ENCODE measurements at places on chromosomes 5 and 9. TPM values are rescaled to one million over a fixed set of nuclear protein-coding genes. Genes with fewer than 3 reads are reported as not detected.
A peak's percentile ranks its signal among the peaks of the same experiment; 100 is the strongest.

Gene ATP6V0E1
- total RNA-seq: 47.3 TPM

GRCh38 chr5:34791761-34792244 lies 47.2 kb upstream of the TTC23L start:
- no peak for DNase-seq

GRCh38 chr5:79020861-79021561 lies 35.9 kb upstream of the ARSB start:
- DNase-seq: peak; percentile 89

DNA sequence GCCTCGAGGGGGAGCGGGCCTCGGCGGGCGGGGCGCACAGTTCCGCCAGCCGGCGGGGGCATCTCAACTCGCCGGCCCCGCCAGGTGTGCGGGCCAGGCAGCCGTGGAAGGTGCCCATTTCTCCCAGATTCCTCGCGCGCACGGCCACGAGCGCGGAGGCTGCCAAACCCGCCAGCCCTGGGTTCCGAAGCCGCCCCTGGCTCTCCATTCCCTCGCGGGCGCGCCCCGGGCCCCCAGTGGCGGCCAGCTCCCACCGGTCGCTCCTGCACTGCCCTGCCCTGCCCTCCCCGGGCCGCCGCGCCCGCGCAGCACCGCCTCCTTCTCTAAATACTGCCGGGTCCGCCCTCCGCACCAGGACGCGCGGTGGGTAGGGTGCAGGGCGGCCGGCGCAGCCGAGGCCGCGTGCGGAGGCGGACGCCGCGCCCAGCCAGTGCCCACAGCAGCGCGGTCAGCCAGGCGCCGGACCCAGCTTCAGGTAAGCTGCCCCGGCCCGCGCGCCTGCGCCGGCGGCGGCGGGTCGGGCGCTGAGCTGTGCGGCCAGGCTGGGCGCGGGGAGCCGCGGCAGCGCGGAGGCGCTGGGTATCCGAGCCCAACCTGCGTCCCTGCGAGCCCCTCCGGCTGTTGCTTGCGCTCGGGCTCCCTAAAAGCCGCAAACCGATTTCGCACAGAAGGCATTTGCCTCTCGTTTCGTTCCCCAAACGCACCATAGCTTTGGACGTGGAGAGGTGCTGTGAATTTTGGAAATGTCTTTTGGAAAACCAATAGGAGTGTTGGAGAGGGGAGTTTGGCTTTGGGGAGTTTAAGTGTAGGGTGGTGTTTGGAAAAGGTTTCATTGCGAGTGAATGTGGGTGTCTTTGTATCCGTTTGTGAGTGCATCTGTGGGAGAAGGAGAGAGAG lies at the start of gene TMEM171:
TSS of gene TMEM171 (plus strand) at position 354 of the 897 bp plus-strand sequence. CDS start 2,799 bp downstream, outside the sequence.
- DNase-seq: no peak

DNA sequence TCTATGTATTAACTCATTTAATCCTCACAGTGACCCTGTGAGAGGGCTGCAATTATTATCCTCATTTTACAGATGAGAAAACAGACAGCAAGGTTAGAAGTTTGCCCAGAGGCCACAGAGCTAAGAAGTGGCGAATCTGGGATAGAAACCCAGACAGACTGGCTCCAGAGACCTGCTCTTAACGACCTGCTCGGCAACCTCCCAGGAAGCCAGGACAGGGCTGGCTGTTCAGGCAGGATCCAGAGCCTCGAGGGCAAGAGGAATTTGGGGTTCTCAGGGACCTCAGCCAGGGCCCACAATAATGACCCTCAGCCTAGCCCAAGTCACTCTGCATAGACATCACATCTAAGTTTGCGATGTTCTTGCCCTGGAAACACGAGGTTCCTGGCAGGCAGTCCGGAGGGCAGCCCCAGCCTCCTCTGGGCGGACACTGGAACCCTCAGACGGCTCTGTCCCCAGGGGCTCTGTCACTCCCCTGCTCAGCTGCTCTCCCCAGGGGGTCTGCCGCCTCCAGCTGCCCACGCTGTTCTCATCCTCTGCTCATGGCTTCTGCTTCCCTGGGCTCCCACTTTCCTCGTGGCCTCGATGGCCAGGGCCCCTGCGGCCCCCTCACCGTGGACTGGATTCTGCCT lies 138.5 kb upstream of the ERCC6L2 start:
- DNase-seq: peak; percentile 56
